ENCODE measurements at places on chromosomes 16 and 17.

GRCh38 chr17:38465391-38466345, 37.4 kb downstream of the ARHGAP23 start:
- no peak for DNase-seq

DNA sequence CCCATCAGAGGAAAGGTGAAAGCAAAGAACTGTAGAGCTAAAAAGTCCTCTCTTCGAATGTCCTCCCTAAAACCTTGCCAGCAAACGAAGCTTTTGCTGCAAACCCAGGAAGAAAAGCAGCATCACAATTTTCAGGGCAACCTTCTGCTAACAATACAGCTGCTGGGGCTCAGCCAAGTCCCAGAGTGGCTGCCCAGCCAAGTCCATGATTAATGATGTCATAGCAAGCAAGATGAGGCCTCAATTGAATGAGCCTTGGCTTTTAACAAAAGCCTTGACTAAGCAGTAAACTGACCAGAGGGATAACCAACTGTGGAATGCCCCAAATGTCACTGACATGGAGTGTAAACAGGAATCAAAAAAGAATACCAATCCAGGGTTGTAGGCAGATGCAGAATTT, 342.7 kb downstream of the PMP22 start:
- no peak for DNase-seq

- DNase-seq: no peak
These were observed 385 bp downstream of the CFAP119 start for GRCh38 chr16:30761427-30761927.

- DNase-seq: no peak
These were observed 148.2 kb upstream of the GOT2 start for GRCh38 chr16:58882292-58882691.

GRCh38 chr17:77090476-77090875, 50.3 kb upstream of the SEC14L1 start:
- no peak for DNase-seq

DNA sequence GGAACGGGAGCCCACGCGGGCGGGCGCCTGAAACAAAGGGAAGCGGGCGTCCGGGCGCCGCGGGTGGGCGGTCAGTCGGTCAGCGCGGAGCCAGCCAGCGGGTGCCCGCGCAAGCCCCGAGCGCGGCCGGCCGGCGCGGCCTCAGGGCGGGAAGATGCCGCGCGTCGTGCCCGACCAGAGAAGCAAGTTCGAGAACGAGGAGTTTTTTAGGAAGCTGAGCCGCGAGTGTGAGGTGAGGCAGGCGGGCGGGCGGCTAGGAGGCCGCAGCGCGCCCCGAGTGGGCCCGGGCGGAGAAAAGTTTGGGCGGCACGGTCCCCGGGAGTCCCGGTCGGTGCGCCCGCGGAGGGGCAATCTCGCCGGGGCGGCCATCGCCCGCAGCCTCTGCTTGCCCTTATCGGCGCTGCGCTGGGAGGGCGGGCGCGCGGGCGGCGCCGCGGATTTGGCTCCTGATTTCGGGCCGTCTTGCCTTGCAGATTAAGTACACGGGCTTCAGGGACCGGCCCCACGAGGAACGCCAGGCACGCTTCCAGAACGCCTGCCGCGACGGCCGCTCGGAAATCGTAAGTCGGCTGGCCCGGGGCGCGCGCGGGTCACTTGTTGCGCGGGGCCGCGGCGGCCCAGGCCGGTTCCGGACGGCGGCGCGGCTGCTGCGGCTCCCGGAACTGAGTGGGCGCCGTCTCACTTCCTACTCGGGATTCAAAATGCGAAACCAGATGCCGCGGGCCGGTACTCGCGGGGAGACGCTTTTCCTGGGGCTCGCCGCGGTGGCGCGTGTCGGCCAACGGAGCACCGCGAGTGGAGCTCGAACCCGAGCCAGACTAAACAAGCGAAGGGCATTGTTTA, 526 bp downstream of the CBFB start:
- DNase-seq: peak; percentile 44

DNA sequence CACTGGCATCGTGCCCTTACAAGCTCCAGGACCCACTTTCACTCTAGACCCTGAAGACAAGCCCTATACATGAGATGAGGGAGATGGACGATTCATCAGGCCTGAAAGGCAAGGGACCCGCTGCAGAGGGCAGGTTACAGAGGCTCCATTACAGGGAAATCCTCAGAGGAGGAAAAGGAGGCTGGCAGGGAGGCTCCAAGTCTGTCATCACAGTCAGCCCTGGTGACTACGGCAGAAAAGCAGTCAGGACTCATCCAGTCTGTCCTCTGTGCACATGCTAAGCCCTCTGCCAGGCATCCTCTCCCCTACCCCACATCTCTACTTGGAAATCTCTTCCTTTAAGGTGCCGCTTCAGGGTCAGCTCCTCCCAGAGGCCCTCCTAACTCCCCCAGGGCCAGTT, 197.7 kb upstream of the CDH5 start:
- DNase-seq: no peak

DNA sequence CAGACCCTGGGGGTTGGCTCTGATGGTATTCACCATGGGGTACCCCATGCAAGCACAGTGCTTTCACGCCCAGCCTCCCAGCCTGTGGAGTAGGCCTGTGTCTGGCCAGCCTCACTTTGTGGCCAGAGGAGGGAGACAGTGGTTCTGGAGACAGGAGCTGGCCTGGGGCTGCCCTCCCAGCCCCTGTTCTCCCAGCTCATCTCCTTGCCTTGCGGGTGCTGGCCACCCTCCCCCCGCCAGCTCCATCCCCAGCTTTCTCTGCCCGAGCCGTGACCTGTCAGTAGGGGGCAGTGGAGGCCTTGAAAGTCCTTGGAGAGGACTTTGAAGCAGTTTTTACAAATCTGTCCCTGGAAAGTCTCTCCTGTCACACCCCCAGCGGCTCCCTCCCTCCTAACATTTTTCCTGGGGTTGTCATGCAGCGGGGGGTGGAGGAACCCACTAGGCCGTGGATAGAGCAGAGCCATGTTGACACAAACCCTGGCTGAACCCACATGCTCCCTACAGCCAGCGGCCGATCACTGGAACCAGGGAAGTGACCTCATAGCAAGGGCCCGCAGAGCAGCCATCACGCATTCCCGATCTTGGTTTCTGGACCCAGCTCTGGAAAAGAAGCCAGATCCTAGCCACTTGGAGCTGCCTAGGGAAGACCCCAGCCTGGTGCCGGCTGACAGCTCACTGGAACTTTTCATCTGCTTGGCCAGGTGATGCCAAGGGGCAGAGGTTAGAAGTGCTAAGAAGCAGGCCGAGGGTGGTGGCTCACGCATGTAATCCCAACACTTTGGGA, 289.4 kb downstream of the SEC14L1 start:
- DNase-seq: peak; percentile 81

DNA sequence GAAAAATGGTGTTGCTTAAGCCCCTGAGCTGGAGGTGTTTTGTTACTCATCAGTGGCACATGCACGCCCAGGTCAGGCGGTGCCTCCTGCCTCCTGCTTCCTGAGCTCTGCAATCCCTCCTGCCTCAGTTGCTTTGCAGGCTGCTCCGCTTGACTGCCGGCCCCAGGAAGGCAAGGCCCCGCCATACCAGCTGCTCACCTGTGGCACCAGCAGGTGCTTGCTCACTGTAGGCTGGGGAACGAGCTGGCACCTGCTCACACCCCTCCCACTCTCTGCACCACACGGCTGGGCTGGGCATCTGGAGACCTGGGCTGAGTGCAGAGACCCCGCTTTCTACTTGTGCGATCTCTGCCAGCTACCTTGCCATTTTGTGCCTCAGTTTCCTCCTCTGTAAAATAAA, 200.2 kb downstream of the RBFOX3 start:
- DNase-seq: no peak

All from CD4-positive, alpha-beta T cell treated with Interleukin-6 at 100 ng/mL for 8 hours (primary cell).